ENCODE measurements at places on chromosomes 13 and 19.
A peak's percentile ranks its signal among the peaks of the same experiment; 100 is the strongest.

GRCh38 chr13:35768073-35768472 lies 291.6 kb upstream of the MAB21L1 start:
- no peak for DNase-seq

DNA sequence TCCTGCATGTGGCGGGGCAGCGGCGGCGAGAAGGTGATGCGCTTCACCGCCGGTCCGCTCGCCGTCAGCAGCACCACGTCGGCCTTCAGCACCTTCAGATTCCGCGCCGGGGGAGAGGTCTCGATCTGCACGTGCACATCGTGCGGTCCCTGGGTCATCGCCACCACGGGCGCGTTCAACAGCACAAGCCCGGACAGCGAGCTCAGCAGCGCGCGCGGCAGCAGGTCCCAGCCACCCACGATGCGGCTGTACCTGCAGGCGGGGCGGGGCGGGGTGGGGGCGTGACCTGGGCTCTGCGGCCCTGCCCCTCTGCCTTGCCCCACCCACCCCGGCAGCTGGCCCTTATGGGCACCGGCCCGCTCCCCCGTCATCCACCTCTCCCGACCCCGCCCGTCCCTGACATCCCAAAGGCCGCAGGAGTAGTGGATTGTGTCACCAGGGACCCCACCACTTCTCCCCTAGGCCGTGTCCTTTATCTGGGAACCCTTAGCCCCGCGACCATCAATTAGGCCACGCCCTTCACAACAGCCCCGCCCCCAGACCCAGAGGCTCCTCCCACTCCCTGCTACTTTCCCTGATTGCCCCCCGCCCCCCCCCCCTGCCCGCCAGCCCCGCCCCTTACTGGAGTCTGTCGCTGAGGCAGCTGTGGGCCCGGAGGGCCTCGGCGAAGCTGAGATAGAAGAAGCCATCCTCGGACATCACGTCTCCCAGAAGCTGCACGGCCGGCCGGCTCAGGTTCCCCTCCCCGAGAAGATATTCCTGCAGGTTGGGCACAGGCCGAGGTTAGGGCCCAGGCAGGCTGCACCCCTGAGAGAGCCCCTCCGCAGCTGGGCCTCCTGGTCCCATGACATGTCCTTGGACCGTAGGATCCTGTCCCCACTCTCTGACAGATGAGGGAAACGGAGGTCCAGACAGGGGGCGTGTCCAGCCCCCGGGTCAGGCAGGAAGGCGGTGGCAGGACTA lies 6.1 kb downstream of the IL4I1 start:
- DNase-seq = peak; percentile 74

DNA sequence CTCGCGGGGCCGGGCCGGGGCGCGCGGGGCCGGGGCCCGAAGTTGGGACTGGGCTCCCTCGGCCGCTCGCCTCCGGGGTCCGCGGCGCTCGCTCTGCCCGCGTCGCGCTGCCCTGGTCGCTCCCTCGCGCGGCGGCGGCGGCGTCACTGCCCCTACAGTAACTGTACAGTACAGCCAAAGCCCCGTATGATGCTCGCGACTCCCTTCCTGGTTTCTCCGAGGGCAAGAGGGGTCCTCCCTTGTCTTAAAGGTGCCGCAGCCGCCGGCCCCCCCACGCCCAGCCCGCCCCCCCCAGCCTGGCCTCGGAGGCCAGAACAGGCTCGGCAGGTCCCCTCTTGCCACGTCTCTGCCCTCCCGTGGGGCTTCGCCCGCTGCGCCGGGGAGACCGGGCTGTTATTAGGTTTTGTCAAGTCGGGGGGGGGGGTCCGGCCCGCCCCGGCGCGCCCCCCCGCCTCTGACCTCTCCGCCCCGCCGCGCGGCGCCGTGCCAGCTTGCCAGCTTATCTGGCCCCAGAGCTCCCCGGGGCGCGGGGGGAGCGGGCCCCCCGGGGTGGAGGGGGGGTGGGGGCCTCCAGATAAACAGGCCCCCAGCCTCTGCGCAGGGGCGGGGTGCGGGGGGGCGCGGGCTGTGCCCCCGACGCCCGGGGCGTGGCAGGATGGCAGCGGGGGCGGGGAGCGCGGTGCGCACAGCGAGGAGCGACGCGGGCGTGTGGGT lies at the start of gene ZBTB7A:
ZBTB7A (minus strand) TSS at position 218 of the 714 bp plus-strand sequence. CDS start 11,667 bp downstream, outside the sequence.
- no peak for DNase-seq

GRCh38 chr13:113969973-113970611 lies 3.8 kb downstream of the C13orf46 start:
- no peak for DNase-seq

- no peak for DNase-seq
Observed at GRCh38 chr19:11361037-11361770, 6.0 kb downstream of the PLPPR2 start.
